ENCODE measurements at places on chromosomes 12 and 14.

GRCh38 chr14:34122650-34123049, 171.8 kb upstream of the EGLN3 start:
- DNase-seq: no peak

DNA sequence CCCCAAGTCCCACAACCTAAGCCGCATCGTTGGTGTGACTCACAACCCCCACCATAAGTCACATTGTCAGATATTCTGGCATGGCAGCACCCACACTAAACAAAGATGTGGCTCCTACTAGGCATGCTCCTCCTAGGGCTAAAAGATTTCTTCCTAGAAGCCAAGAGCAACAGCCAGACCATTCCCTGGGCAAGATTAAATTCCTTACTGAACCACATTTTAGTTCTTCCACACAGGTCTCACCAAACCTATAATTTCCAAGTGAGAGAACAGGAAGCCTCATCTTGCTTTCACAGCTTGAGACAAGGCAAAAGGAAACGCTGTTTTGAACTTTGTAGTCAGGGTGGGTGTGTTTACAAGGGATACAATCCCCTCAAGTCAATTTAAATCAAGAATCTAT, 632.8 kb downstream of the DIO2 start:
- DNase-seq: no peak

DNA sequence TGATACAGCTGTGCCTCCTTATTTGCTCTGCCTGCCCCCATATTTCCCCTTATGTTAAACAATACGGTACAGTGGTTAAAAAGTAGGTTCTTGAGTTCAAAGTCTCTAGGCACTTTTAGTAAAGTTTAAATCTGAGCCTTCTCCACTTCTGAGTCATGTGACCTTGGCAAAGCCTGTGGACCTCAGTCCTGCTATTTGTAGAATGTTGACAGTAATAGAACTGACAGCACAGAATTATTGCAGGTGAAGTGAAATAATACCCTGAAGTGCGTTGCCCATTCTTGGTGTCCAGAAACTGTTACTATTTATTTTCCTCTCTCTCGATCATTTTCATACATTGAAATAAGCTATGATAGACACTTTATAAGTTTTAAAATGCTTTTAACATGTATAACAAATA, 499.7 kb downstream of the EGLN3 start:
- no peak for DNase-seq

DNA sequence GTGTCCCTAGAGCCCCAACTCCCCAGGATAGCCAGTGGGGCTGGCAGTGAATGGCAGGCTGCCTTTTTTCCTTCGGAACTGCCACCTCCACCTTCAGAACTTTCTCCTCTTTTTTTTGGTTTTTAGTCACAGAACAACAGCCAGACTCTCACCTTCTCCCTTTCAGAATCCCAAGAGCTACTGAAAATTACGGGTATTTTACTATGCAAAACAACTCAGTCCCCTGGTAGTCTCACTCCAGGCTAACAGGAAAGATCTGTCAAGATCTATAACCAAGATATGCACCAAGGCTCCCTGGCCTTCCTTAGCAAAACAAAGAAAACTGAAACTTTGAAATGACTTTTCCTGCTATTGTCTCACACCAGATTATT, 12.5 kb downstream of the PLEKHG6 start:
- no peak for DNase-seq

DNA sequence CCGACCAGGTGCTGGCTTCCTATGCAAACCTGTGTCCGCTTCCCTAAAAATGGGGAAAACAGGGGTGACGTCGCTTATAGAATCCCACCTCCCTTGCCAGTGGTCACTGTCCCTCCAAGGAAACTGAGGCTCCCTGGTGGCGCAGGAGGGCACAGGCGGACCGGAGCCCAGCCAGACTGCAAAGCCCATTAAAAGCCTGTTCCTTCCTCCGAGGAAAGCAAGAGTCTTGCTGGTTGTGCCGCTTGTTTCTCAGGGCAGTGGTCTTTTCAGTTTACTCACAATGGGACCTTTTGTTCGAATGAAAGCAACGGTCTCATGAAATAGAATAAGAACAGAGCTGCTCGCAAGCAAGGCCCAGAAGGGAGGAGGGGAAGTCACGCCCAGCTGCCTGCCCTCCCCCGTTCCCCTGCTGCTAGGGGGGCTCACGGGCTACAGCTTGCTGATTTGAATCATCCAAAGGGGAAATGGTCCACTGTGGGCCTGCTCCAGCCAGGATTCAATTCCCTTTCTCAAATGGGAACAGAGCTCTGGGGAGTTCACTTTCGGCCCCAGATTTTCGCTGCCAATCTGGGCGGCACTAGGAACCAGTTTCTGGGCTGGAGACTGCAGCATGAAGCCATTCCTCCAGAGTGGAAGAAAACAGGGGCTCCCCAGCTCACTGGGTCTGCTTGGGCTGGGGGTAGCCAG, 4.6 kb upstream of the SELPLG start:
- DNase-seq: no peak

- DNase-seq: no peak
Observed at GRCh38 chr14:21093769-21094681, 4.4 kb downstream of the ZNF219 start.

GRCh38 chr12:77888611-77889010, 57.9 kb downstream of the NAV3 start:
- no peak for DNase-seq

DNA sequence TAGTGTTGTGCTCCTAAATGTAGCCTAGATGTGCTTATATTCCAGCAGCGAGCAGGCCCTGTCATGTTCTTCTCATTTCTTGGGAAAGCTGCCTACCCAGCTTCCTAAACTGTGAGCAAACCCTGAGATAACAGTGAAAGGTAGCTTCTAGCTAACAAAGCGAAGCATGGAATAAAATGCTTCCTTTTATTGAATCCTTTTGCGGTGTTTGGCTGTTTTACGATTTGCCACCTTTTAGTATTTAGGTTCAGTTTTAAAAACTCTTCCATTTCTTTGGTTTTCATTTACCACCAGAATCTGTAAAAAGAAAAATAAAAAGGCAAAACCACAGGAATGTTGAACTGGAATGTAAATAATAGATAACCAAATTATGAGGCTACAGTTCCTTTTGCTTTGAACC, 5.0 kb upstream of the PKP2 start:
- DNase-seq: no peak

DNA sequence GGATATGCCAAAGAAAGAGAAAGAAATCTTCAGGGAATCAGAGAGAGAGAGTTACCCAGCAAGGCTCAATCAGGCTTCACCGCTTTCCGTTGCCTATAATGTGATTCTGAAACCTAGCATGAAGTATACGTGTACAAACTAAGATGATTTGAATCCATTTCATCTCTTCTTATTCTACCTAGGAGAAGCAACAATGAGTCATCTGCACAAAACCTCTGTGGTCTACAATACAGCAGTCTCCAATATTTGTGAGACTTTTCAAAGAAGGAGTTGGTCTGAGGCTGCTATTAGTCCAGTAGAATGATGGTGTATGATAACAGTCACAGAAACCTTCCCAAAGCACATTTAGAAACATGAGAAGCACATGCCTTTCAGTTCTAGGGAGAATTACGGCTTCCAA, 141.9 kb downstream of the C12orf42 start:
- no peak for DNase-seq

Data from stimulated activated CD8-positive, alpha-beta memory T cell treated with anti-CD3 and anti-CD28 coated beads, Interleukin-2, amount 100 ng/mL, for 1 hour (primary cell).